Mucosa of gallbladder (tissue), 1 donor: ENCODE measurements at places on chromosomes 3 and 15.

DNA sequence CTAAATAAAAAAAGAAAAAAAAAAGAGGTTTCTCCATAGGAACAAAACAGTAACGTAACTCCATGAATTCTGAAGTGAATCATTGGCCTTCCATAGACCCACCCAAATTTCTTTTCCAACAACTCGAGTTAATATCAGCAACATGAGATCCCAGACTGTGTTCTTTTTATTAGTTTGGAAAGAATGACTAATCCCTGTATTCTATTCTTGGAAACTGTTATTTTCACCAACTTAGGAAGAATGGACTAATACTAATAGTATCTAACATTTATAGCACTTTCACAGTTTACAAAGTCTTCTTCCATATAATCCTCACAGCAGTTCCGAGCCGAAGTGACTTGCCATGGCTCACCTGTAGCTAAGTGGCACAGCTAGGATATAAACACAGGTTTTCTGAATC lies 72.7 kb upstream of the SLC4A7 start:
- DNase-seq, result no peak

DNA sequence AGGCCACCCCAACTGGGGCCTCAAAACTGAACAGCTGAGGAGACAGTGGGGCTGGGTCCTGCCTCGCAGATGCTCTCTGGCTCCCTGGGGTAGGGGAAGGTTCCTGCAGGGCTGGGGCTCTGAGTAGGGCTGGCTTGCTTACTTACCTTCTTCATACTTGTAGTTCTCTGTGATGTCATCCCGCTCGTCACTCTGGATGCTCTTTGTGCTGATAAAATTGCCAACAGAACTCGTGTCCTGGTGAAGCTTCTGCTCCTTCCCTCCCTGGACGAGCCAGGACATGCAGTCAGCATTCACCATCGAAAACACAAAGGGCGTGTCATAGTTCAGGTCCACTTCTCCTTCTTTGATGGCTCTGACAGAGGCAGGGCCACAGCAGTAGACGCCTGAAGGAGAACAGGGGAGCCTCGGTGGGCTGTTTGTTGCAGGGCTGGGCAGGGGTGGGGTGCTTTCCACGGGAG lies 17.9 kb upstream of the EPB42 start:
- DNase-seq, result no peak

DNA sequence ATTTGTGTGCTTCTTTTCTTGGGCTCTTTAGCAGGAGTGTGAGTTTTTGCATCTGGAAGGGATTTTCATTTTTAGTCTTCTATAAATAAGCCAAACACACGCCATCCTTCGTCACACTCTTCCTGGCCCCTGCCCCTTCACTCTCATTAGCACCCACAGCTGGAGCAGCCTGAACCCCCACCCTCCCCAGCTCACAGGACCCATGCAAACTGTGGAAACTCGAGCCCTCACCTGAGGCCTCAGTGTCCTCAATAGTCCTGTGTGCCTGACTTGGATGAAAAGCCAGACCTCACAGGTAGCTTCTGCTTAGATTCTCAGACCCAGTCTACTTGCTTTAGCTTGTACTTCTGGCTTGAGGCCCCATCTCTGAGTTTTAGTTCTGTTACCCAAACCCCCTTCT lies 167.9 kb downstream of the MTHFS start:
- no peak for DNase-seq

GRCh38 chr3:25097023-25097422 lies 331.0 kb upstream of the RARB start:
- no peak for DNase-seq

- no peak for DNase-seq
Measured at GRCh38 chr3:14397940-14398796, 4.2 kb upstream of the SLC6A6 start.

DNA sequence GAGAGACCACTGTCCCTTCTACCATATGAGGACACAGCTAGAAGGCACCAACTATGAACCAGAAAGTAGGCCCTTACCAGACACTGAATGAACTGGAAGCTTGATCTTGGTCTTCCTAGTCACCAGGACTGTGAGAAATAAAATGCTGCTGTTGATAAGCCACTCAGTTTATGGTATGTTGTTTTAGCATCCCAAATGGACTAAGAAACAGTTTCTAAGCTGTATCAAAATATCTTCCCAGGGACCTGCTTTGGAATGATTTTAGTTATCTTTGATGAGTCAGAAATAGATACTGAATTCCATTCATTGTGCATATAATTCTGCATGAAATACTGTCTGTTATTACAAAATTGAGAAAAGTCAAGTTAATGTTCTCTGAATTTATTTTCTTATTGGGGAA lies 18.6 kb downstream of the WDR76 start:
- no peak for DNase-seq

DNA sequence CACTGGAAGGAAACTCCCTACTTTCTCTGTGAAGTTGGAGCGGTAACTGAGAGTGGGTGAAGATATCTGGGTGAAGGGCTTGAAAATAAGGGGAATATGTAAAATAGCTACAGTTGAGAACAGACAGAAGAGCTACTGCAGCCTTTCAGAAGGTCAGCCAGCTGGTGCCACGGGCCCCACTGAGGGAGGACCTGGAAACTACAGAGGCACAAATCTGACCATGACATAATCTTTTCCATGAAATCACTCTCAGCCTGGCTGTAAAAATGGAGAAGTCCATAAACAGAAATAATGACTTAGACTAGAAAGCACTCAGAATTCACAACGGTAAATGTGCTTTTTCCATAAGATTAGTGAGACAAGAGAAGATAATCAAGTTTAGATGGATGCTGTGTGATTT lies 46.4 kb downstream of the ST3GAL6 start:
- no peak for DNase-seq

DNA sequence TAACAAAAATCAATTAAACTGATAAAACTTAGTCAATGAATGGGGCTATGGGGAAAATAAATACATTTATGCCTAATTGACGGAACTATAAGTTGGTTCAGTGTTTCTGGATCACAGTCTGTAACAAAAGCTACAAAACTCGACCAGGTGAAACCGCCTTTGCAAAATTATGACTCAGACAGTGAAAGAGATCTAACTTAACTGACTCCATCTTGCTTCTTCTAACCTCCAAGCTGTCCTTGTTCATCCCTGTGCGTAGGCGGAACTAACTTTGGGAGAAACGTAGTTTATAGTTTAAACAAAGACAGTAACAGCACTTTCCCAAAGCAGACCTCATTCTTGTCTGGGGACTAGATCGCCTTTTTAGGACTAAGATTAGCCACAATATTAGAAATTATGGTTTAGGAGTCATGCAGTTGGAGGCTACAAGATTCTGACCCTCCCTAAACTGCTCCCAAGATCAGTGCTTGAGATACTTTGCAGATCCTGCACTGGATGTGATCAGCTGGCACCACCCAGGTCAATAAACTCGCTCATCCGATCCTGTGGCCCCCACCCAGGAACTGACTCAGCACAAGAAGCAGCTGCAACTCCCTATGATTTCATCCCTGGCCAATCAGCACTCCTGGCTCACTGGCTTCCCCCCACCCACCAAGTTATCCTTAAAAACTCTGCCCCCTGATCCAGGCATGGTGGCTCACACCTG lies 7.2 kb upstream of the MFGE8 start:
- DNase-seq, result no peak

- DNase-seq, result no peak
Measured at GRCh38 chr15:96294766-96295165, 35.7 kb upstream of the NR2F2 start.

DNA sequence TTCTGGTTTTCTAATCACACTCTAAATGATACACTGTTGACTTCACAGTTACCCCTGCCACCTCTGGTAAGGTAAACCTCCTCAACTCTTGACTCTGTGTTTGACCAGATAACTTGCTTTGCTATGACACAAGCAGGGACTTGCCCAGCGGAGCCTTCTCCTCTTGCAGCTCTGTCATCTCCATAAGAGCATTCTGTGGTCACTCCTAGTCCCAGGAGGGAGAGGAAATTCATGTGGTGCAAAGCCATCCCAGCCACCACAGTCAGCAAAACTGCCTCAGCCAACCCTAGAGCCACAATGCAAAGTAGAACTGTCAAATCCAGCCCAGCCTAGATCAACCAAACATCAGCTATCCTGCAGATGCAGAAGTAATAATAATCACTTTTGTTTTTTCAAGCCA lies 144.7 kb upstream of the GADL1 start:
- no peak for DNase-seq

- no peak for DNase-seq
Measured at GRCh38 chr3:137944593-137944992, 65.4 kb upstream of the CLDN18 start.

GRCh38 chr3:15815696-15816095 lies 17.9 kb upstream of the ANKRD28 start:
- DNase-seq, result no peak

DNA sequence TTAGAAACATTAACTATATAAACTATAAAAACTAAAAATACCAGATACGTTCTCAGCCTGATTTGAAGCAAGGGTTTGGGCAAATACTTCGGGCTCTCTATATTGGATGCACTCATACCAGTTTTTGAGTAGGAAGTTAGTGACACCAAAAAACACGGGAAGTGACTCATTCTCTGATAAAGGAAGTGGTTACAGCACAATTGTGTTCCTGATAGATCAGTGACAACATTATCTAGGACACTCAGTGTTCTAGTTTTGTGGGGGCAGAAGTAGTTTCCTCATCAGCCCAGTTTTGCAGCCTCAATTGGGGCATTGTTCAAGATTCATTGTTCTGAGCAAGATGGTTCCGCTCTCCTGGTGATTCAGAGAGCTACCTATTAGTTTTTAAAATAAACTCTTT lies 469.6 kb upstream of the DPPA4 start:
- no peak for DNase-seq

GRCh38 chr15:34837246-34838016 lies 42.1 kb upstream of the ACTC1 start:
- no peak for DNase-seq

DNA sequence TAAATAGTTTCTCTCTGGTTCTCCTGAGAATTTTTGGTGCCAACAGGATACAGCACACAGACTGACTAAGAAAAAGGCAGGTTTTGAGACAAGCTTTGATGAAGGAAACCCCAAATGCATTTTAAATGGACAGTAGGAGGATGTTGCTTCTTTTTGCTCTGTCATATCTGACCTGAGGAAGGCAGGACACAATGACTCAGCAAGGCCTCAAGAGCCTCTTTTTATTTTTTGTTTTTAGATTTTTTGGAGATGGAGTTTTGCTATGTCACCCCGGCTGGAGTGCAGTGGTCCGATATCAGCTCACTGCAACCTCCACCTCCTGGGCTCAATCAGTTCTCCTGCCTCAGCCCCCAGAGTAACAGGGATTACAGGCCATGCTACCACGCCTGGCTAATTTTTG lies 16.9 kb upstream of the KNG1 start:
- DNase-seq, result no peak

- DNase-seq, result no peak
Measured at GRCh38 chr3:6088433-6088832, 772.5 kb upstream of the GRM7 start.

- no peak for DNase-seq
Measured at GRCh38 chr3:38247366-38248035, 18.1 kb upstream of the SLC22A13 start.

DNA sequence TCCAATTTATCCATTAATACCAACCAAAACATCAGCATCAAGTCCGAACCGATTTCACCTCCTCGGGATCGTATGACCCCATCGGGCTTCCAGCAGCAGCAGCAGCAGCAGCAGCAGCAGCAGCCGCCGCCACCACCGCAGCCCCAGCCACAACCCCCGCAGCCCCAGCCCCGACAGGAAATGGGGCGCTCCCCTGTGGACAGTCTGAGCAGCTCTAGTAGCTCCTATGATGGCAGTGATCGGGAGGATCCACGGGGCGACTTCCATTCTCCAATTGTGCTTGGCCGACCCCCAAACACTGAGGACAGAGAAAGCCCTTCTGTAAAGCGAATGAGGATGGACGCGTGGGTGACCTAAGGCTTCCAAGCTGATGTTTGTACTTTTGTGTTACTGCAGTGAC lies 20.8 kb downstream of the LYSMD4 start:
- no peak for DNase-seq

GRCh38 chr15:29322415-29322814 lies 52.8 kb upstream of the NSMCE3 start:
- DNase-seq, result no peak

GRCh38 chr3:157695103-157695502 lies 191.9 kb upstream of the VEPH1 start:
- DNase-seq, result no peak

DNA sequence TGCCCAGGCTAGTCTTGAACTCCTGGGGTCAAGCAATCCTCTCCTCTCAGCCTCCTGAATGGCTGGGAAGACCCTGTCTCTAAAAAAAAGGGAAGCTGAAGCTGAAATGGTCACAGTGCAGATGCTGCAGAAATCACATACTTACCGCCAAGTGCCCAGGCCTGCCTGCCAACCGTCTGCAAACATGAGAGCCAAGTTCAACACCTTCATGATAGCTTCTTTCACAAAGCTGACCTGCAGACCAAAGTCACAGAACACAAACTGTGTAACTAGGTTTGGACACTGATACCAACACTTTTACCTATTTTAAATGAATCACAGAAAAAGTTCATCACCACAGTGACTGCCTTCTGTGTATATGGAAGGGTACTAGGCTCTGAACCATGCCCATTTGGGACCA lies 22.8 kb upstream of the CYFIP1 start:
- no peak for DNase-seq

- no peak for DNase-seq
Measured at GRCh38 chr15:90883526-90883975, 753 bp upstream of the FES start.

DNA sequence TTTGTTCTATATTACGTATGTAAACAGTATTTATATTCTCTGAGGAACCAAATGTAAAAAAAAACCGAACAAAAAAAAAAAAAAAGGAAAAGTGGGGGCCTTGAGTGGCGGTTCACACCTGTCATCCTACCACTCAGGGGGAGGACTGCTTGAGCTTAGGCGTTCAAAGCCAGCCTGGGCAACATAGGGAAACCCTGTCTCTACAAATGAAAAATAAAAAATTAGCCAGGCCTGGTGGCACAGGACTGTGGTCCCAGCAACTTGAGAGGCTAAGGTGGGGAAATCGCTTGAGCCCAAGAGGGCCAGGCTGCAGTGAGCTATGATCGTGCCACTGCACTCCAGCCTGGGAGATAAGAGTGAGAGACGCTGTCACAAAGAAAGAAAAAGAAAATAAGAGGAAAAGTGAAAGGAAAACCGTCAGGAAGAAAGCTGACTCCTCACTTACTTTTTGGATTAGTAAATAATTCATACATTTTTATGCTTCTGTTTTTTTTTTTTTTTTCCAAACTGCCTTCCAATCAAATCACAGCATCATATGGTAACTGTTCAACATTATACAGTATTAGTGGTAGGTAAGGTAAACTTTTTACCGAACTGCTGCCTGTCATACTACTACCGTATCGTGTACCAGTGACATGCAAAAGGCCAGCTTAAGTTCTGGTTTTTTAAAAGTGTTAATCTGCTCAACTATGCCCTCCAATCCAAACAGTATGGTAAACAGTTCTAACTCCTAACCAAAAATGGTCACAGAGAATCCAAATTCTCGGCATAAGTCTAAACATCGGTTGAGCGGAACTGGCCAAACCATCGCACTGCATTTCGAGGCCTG lies 1.2 kb downstream of the PHC3 start:
- DNase-seq, result no peak

- no peak for DNase-seq
Measured at GRCh38 chr3:32840086-32840841, 22.5 kb downstream of the TRIM71 start.
